Heart right ventricle (tissue), 16 donors: ENCODE measurements at places on chromosomes 4 and X. TPM values are rescaled to one million over a fixed set of nuclear protein-coding genes. Genes with fewer than 3 reads are reported as not detected.

DNA sequence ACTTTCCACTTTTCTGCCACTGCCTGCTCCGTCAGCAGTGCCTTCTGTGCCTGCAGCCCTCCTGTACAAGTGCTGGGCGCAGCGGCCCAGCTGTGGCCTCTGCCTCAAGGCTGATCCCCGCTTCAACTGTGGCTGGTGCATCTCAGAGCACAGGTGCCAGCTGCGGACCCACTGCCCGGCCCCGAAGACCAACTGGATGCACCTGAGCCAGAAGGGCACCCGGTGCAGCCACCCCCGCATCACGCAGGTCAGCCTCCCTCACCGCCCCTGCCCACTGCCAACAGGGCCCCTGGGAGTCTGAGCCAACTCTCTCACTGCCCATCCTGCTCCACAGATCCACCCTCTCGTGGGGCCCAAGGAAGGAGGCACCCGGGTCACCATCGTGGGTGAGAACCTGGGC is 7.5 kb downstream of the PLXNA3 start:
- H3K36me3 ChIP-seq: peaks cover 82% of the 10 kb centered on the region
- no peak overlapping the region for H3K4me3 ChIP-seq
- H3K27ac ChIP-seq: no peak overlapping the region

DNA sequence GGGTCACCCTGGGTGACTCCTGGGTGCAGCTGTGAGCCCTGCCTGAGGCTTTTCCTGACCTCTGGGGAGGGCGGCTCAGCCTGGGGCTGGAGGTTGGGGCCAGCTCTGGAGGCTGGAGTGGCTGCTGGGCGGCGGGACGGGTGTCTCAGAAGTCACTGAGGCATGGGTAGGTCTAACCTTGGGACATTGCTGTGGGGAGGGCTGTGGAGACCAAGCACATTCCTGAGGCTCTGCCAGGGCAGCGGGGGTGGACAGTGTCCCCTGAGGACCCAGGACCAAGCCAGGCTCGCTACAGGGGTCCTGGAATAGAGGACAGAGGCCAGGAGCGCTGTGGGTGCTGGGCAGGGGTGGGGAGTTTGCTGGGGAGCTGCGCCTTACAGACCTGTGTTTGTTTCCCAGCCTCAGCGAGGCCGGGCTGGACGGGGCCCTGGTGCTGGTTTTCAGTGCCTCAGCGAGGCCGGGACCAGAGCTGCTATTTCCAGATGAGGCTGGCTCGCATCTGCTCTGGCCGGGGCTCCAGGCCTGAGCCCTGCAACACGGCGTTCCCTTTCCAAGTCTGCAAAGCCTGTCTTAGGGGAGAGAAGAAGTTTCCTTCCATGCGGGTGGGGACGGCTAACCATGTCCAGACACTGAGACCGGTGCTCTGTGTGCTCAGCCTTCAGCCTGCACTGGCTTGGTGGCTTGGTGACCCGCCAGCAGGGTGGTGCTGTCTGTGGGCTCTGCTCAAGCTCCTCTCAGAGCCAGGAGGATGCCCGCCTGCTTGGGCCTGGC is 3.0 kb upstream of the SLC25A6 start:
- H3K27ac ChIP-seq: no peak overlapping the region
- H3K4me3 ChIP-seq: no peak overlapping the region
- no peaks in the 10 kb centered on the region for H3K27me3 ChIP-seq
- H3K4me1 ChIP-seq: peaks cover 32% of the 10 kb centered on the region
- peak; percentile 17 for DNase-seq

GRCh38 chr4:158181906-158182305 is 9.1 kb upstream of the GASK1B start:
- DNase-seq: no peak
- H3K4me3 ChIP-seq: no peak overlapping the region
- H3K27me3 ChIP-seq: no peaks in the 10 kb centered on the region
- H3K27ac ChIP-seq: no peak overlapping the region
- H3K4me1 ChIP-seq: peaks cover 3% of the 10 kb centered on the region
- no peaks in the 10 kb centered on the region for H3K36me3 ChIP-seq

GRCh38 chr4:87108142-87108546 is 112.3 kb downstream of the KLHL8 start:
- H3K4me3 ChIP-seq: no peak overlapping the region
- DNase-seq: peak; percentile 49
- H3K36me3 ChIP-seq: no peaks in the 10 kb centered on the region
- H3K27me3 ChIP-seq: no peaks in the 10 kb centered on the region
- peak overlapping the region; percentile 72 for H3K27ac ChIP-seq
- peaks cover 19% of the 10 kb centered on the region for H3K4me1 ChIP-seq

DNA sequence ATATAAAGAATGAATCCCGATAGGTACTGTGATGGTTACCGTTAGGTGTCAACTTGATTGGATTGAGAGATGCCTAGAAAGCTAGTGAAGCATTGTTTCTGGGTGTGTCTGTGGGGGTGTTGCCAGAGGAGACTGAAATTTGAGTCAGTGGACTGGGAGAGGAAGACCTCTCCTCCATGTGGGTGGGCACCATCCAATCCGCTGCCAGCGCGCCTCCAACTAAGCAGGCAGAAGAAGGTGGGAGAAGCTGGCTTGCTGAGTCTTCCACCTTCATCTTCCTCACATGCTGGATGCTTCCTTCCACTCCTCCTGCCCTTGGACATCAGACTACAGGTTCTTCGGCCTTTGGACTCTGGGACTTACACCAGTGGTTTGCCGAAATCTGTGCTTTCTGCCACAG is 40.1 kb downstream of the WFS1 start:
- DNase-seq: no peak
- H3K36me3 ChIP-seq: no peaks in the 10 kb centered on the region
- peaks cover 7% of the 10 kb centered on the region for H3K4me1 ChIP-seq

GRCh38 chr4:68576272-68577125 is at the start of gene UGT2B17:
Gene UGT2B17 (minus strand): TSS chr4:68576322. CDS start chr4:68568484, 7,838 bp downstream.
- DNase-seq: no peak
- H3K36me3 ChIP-seq: no peaks in the 10 kb centered on the region
- no peaks in the 10 kb centered on the region for H3K27me3 ChIP-seq
- H3K4me3 ChIP-seq: no peak within 1 kb of the TSS
- H3K4me1 ChIP-seq: no peaks in the 10 kb centered on the region

GRCh38 chr4:51874551-51874950 is 31.6 kb downstream of the DCUN1D4 start:
- no peak overlapping the region for H3K4me3 ChIP-seq
- peaks cover 90% of the 10 kb centered on the region for H3K36me3 ChIP-seq
- H3K27me3 ChIP-seq: no peaks in the 10 kb centered on the region
- no peak overlapping the region for H3K27ac ChIP-seq

- no peaks in the 10 kb centered on the region for H3K27me3 ChIP-seq
- no peak overlapping the region for H3K27ac ChIP-seq
- H3K4me1 ChIP-seq: no peaks in the 10 kb centered on the region
- H3K4me3 ChIP-seq: no peak overlapping the region
- DNase-seq: no peak
Observed at GRCh38 chr4:38919494-38919893, 51.9 kb downstream of the FAM114A1 start.

DNA sequence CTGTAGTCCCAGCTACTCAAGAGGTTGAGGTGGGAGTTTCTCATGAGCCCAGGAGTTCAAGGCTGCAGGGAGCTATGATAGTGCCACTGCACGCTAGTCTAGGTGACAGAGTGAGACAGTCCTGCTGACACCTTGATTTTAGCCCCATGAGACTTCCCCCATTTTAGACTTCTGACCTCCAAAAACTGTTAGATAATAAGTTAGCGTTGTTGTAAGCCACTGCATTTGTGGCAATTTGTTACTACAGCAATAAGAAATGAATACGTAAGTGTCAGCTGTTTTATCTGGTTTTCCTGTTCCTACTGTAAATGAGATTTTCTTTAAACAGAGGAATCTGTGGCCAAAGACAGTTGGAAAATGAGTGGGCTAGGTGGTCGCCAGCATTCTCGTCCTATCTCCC is 83.9 kb downstream of the ARHGAP10 start:
- DNase-seq: no peak
- no peak overlapping the region for H3K4me3 ChIP-seq
- no peaks in the 10 kb centered on the region for H3K27me3 ChIP-seq
- no peaks in the 10 kb centered on the region for H3K36me3 ChIP-seq
- H3K27ac ChIP-seq: peak overlapping the region; percentile 86
- peaks cover 75% of the 10 kb centered on the region for H3K4me1 ChIP-seq

GRCh38 chrX:13797512-13797911 is 19.4 kb downstream of the GPM6B start:
- no peak overlapping the region for H3K4me3 ChIP-seq
- H3K27ac ChIP-seq: no peak overlapping the region
- DNase-seq: no peak
- H3K4me1 ChIP-seq: no peaks in the 10 kb centered on the region

DNA sequence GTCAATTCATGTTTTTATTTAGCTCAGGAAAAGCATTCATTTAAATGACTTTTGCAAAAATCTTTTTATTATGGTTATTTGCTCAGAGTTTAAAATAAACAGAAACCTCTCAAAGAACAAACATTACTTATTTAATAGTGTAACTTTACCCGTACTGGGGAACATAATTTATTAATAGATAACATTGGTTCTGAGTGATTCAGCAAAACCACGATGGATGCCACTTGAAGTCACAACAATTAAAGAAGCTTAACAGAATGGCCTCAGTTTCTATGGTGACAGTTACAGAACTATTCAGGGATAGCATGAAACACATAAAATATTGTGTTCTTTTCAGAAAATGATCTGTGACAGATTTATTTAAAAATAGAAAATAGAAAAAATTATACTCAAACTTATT is 368.7 kb downstream of the CCSER1 start:
- H3K27ac ChIP-seq: no peak overlapping the region
- no peak overlapping the region for H3K4me3 ChIP-seq
- DNase-seq: no peak
- H3K27me3 ChIP-seq: no peaks in the 10 kb centered on the region

- no peak overlapping the region for H3K27ac ChIP-seq
- no peak overlapping the region for H3K4me3 ChIP-seq
- no peaks in the 10 kb centered on the region for H3K4me1 ChIP-seq
- H3K36me3 ChIP-seq: no peaks in the 10 kb centered on the region
- DNase-seq: no peak
- peaks cover 27% of the 10 kb centered on the region for H3K27me3 ChIP-seq
Observed at GRCh38 chr4:567457-568350, 8.4 kb downstream of the TMEM271 start.

- no peak overlapping the region for H3K4me3 ChIP-seq
- H3K27ac ChIP-seq: no peak overlapping the region
- no peaks in the 10 kb centered on the region for H3K27me3 ChIP-seq
- no peaks in the 10 kb centered on the region for H3K36me3 ChIP-seq
Observed at GRCh38 chr4:109611045-109611646, 51.1 kb downstream of the MCUB start.

DNA sequence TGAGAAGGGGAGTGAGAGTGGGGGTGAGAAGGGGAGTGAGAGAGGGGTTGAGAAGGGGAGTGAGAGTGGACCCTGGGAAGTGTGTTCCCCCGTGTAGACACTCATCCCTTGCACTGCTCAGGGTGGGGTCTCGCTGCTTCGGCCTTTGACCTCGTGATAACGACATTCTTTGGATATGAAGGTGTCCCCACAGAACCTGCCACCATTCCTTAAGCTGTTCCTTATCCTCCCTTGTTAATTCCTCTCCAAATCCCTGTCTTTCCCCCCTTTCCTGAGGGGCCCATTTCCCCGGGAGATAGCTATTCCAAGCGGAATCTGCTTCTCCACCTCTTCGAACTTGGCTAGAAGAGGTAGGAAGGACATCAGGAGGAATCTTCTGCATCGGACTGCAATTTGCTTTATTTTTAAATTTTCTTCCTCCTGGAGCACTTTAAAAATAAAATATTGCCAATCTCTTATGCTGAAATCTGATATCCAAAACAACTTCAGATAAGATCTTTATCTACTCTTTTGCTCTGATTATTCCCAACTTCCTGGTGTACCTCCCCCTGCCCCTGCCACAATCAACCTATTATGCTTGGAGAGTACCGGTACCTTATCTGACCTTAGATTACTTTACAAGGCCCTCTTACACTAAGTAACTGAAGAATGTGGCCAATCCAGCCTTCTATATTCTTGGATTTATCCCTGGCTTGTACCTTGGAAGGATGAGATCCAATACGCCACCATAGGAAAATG is 15.6 kb downstream of the TRIML1 start:
- H3K36me3 ChIP-seq: no peaks in the 10 kb centered on the region
- no peak overlapping the region for H3K4me3 ChIP-seq
- no peak overlapping the region for H3K27ac ChIP-seq
- no peaks in the 10 kb centered on the region for H3K4me1 ChIP-seq
- H3K27me3 ChIP-seq: no peaks in the 10 kb centered on the region

- no peak overlapping the region for H3K4me3 ChIP-seq
- H3K4me1 ChIP-seq: peaks cover 5% of the 10 kb centered on the region
- H3K27ac ChIP-seq: no peak overlapping the region
- peaks cover 8% of the 10 kb centered on the region for H3K27me3 ChIP-seq
- no peaks in the 10 kb centered on the region for H3K36me3 ChIP-seq
- no peak for DNase-seq
Observed at GRCh38 chr4:6321361-6321760, 51.7 kb downstream of the WFS1 start.

DNA sequence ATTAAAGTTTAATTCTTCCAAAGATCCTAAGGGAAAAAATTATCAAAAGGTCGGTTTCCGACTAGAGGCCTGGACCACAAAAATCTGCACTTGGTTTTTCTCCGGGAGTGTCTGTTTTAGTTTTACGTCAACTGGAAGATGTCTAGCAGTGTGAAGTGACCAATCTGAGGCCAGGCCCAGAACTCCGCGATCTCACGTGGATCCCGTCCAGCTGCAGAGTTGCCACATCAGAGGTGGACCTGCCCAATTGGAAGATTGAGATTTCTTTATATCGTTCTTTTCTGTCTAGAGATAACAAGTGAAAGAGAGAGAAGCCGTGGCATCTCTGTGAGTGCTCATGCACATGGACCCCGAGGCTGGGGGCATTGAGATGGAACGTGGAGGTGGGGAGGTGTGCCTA is 115.8 kb downstream of the AFF1 start:
- peak overlapping the region; percentile 61 for H3K27ac ChIP-seq
- H3K36me3 ChIP-seq: peaks cover 31% of the 10 kb centered on the region
- H3K27me3 ChIP-seq: no peaks in the 10 kb centered on the region
- no peak overlapping the region for H3K4me3 ChIP-seq
- peaks cover 64% of the 10 kb centered on the region for H3K4me1 ChIP-seq
- DNase-seq: peak; percentile 59

DNA sequence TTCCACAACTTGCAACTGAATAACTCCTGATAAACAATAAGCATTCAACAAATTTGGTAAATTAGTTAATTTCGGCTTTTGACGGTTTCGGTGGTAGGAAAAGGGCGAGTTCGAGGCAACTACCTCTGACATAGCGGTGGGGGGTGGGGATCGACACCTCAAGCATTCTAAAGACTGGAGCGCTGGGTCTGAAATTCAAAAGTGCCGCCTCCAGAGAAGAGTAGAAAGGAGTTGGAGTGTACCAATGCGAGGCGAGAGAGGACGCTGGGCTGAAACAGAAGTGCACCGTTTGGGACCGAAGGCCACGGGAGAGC is 725 bp downstream of the SMC1A start:
- peak overlapping the region; percentile 51 for H3K4me3 ChIP-seq
- H3K36me3 ChIP-seq: no peaks in the 10 kb centered on the region
- peak overlapping the region; percentile 83 for H3K27ac ChIP-seq
- peaks cover 14% of the 10 kb centered on the region for H3K4me1 ChIP-seq
- DNase-seq: no peak

- no peak overlapping the region for H3K27ac ChIP-seq
- no peak for DNase-seq
- H3K36me3 ChIP-seq: no peaks in the 10 kb centered on the region
- H3K4me3 ChIP-seq: no peak overlapping the region
- H3K4me1 ChIP-seq: peaks cover 87% of the 10 kb centered on the region
Observed at GRCh38 chrX:71540801-71541200, 7.9 kb downstream of the OGT start.

GRCh38 chr4:119834906-119835612 is 206.5 kb upstream of the PDE5A start:
- DNase-seq: no peak
- no peaks in the 10 kb centered on the region for H3K27me3 ChIP-seq
- H3K27ac ChIP-seq: no peak overlapping the region
- no peaks in the 10 kb centered on the region for H3K4me1 ChIP-seq

ENPEP gene
- polyA plus RNA-seq: 4.0 TPM

CDX4 gene
- not detected for polyA plus RNA-seq

ZMAT1 gene
- polyA plus RNA-seq: 1.3 TPM

CLGN gene
- polyA plus RNA-seq: 47.4 TPM

IL2 gene
- polyA plus RNA-seq: not detected

USP51 gene
- polyA plus RNA-seq: 0.66 TPM

MTMR8 gene
- 0.66 TPM for polyA plus RNA-seq

TMPRSS11B gene
- polyA plus RNA-seq: 0.13 TPM
